ENCODE measurements at places on chromosomes 3 and 15.

- DNase-seq = no peak
Measured at GRCh38 chr3:5205165-5205941, 17.8 kb downstream of the EDEM1 start.

DNA sequence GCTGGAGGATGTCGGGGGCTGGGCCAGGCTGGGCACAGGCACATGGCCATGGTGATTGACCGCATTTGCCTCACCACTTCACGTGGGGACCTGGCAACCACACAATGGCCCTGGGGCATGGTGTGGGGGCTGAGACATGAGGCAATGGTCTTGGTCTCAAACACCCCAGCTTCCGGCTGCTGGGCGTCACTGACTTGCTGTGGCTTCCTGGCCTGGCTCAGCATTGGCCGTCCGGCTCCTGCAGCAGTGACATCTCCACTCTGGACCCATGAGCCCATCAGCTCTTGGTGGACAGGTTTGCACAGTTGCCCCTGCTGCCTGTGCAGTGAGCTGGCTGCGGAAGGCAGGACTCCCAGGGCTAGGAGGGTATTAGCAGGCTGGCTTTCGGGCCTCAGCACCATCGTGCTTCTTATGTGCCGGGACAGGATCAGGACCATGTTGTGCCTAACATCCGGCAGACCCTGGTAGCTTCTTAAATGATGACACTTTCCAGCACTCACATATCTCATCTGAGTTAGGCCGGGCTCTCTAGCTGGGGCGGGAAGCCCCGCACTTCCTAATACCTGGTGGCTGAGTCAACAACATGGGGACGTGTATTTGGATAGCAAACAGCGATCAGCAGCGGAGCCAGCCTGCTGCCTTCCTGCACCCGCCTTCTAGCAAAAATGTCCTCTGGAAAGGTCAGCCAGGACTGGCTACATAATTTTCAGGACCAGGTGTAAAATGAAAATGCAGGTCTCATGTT lies 34.1 kb downstream of the ZNF710 start:
- no peak for DNase-seq

GRCh38 chr15:94056314-94056713 lies 175.0 kb upstream of the MCTP2 start:
- DNase-seq = no peak

DNA sequence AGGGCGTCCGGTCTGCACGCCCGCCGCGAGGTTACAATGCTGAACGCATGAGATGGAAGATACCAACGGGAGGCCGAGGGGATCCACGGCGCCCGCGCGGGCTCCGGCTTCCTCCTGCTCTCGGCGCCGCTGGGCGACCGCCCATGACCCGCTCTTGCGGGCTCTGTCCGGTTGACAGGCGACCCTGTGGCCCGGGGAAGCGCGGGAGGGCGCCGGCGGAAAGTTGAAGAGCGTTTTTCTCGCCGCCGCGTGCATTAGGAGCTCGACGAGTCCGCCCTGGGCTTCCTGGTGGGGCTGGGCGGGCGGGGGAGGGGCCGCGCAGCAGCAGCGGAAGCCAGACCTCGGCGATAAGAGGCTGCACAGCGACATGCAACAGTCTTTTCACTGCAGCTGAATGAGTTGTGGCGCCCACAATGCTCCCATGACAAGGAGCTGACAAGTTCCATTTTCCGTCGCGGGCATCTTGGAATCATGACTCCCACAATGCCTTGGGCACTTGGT lies at the start of gene MBNL1:
TSS of gene MBNL1 (plus strand) at position 375 of the 501 bp plus-strand sequence. CDS start 31,265 bp downstream, outside the sequence.
- peak; percentile 87 for DNase-seq

- DNase-seq = no peak
Measured at GRCh38 chr3:171827836-171828458, 15.2 kb upstream of the TMEM212 start.

DNA sequence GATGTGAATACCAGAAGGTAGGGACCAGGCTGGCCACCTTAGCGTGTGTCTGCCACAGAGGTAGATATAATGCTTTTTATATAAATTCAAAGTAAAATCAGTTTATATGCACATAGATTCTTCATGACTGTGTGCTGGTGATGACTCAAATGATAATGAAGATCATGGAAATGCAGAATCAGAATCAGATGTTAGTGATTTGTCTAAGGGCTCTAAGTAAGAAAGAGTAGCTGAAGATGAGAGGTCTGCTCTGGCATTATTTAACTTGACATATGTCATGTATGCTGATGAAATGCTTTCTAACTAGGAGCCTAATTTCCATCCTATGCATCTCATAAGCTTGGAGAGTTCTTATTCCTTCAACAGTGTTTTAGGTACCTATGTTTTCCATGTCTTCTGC lies 50.3 kb upstream of the DPH6 start:
- DNase-seq = no peak

GRCh38 chr15:63970621-63971426 lies 75.5 kb downstream of the DAPK2 start:
- DNase-seq = peak; percentile 17

DNA sequence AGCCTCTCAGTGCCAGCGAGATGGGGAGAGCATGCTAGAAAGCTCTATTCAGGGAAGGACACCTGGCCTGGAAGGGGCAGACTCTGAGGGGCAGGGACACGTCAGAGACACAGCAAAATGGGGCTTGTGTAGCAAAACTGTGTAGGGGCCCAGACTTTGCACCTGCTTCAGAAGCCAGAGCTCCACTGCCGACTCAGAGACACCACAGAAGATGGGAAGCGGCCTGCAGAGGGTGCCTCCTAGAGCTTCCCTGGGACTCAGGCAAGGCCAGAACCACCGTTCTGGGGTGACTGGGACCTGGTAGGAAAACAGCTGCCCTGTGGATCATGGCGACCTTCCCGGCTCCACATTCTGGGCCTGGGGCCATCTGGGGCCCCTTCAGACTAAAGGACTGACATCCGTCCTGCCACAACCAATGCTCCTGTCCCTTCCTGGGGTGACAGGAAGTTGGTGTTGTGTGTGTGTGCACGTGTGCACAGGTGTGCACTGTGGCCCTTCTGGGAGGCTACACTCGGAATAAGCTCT lies 17.4 kb upstream of the TKT start:
- DNase-seq = no peak

DNA sequence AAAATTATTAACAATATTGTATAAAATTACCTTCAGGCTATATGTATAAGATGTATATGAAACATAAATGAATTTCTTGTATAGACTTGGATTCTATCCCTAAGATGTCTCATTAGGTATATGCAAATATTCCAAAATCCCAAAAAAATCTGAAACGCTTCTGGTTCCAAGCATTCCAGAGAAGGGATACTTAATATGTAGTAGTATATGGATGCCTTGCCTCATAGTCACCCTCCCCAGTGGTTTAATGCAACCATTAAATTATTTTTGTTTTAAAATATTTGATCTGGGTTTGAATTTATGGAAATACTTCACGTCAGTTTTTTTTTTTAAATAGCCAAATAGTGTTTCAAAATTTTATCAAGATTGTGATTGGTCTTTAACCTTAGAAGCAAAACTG lies 27.2 kb downstream of the PLCL2 start:
- DNase-seq = no peak

DNA sequence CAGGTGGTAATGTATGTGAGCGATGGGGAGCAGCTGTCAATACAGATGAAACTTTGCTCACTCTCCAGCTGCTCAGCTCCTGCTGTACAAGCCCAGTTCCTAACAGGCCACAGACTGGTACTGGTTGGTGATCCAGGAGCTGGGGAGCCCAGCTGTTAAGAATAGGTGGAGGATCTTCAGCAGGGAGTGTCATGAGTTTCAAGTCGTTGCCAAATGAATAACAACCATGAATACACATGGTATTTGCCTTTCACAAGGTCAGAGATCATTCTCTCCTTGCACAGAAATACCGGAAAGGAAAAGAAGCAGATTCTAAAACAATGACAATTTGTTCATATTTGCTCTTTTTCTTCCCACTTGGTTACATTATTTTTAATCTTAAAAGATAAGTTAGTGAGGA lies 5.1 kb downstream of the PLSCR1 start:
- no peak for DNase-seq

DNA sequence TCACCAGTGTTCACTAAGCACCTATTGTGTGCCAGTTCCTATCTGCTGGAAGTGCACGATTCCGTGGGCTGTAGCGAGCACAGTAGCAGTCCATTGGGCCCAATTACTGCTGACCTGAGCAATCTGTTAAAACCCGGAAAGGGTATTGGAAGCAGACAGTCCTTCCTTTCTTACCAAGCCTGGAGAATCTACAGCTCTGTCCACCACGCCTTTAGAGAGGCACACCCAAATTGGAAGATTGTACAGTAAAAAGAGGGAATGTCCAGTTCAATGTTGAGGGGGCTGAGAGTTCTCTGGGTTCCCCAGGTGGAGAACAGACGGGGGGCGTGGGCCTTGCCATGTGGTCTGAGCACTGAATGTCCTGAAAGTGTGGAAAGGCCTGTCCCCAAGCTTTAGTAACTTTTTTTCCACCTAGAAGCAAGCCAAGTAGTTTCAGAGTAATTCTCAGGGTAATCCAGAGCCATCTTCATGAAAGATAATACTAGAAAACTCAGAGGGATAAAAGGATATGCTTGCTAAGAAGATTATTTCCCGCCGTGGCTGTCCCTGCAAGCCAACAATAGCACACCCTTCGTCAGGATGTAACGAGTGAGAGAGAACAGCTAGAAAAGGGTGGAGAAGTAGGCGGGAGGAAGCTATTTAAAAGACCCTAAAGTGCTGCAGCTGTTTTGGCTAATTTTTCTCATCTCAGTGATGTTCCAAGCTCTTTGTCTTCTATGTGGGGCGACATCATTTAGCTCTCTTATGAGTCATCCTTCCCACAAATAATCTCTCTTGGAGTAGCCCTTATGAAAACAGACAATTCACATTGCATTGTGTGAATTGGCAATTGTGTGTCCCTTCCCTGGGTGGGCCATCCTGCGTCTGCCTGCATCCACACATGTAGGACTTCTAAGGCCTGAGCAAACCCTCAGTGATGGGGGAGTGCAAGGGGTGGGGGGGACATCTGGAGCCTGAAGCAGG lies 181.0 kb downstream of the ATG7 start:
- no peak for DNase-seq

DNA sequence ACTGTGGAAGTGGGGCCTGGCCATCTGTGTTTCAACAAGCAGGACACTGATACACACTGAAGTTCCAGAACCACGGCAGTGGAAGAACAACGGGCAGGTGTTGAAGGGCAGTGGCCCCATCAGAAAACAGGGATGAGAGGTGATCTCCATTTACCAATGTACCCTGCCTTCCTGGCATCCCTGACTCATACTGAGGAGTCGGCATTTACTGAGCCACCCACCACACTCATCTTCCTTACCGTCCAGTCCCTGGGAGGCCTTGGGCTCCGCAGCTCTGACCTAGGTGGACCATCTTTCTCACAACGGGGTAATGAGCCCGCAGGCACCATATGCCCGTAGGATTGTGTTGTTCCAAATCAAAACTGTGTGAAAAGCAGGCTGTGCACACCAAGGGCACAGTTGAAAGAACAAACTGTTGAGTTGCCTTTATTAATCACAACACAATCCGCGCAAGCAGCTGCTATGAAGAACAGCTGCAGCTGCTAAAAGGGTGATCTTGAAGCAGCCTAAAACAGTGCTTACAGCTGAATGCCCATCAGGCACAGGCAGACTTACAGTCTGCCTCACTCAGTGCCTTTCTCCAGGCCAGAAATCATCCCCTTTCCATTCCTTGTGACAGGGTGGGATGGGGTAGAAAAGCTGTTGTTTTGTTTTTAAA lies 12.9 kb downstream of the MB21D2 start:
- no peak for DNase-seq

DNA sequence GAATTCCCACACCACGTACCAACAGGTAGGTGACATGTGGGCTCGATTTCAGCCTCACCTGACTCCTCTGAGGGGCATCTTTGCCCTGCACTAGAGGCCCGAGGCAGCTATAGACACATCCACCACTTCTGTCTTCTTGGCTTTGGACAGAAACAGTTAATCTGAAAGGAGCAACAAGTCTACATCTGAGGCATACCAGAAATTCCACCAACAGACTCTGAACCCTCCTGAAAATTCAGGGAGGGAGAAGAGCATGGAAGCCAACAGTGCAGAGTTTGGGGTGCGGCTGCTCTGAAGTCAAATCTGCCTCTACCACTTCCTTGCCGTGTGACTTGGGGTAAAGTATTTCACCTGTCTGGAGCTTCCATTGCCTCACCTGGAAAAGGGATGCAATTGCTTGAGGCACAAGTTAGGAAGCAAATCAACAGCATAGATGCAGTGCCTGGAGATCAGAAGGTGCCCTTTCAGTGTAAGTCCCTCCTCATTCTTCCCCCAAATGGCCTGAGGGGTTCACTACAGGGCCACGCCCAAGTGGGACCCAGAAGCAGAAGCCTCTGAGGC lies 119.8 kb downstream of the SHQ1 start:
- no peak for DNase-seq

GRCh38 chr15:100394736-100395440 lies 53.1 kb upstream of the ADAMTS17 start:
- no peak for DNase-seq

DNA sequence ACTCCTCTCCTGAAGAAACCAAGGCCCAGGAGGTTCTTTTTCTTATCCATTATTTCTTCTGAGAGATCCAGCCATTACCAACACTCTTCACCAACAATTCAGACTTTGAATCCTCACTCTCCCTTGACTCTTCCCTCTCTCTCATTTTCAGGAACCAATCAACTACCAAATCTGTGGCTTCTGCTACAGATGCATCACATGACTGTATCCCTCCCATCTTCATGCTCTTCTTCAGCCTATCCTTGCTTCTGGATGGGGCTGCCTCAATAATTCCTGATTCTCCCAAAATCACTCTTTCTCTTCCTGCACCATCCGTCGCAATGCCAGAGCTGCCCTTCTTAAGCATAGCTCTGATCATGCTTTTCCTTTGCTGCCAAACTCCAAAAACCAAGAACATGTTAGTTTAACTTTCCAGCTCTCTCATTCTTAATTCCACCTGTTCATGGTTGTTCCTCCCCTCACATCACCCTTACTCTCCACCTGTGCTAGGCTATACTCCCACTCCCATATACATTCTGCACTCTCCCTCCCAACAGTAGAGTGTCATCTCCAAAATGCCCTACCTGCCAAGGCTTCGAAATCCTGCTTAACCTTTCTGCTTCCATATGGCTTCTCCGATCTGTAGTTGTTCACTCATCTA lies 13.5 kb downstream of the PLD1 start:
- DNase-seq = no peak

DNA sequence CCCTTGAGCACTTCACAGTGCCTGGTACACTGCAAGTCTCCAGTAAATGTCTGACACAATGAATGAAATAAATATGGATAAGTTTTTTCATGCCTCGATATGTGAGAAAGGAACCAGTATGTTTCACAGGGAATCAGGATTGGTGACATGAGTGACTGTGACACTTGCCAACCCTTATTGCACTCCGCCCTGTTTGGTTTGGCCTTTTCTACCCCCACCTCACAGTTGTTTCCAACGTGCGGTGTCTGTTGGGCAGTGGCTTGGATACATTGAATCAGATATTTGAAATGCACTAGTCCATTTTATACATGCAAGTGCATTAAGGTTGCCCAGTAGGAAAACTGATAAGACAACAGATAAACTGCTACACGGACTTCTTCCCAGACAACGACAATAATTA lies 2.0 kb downstream of the NPHP3 start:
- DNase-seq = no peak

- DNase-seq = no peak
Measured at GRCh38 chr15:83057696-83058376, 9.2 kb downstream of the BTBD1 start.

Measured in stimulated activated naive CD4-positive, alpha-beta T cell (primary cell).